Renal pelvis (tissue), 12 donors: ENCODE measurements at places on chromosomes 12 and 14. TPM values are rescaled to one million over a fixed set of nuclear protein-coding genes. Genes with fewer than 3 reads are reported as not detected.

Gene TMEM253
- 1.3 TPM for polyA plus RNA-seq

Gene TAS2R30
- polyA plus RNA-seq = 0.16 TPM

Gene EPYC
- polyA plus RNA-seq = not detected

Gene SLC41A2
- 6.1 TPM for polyA plus RNA-seq

DNA sequence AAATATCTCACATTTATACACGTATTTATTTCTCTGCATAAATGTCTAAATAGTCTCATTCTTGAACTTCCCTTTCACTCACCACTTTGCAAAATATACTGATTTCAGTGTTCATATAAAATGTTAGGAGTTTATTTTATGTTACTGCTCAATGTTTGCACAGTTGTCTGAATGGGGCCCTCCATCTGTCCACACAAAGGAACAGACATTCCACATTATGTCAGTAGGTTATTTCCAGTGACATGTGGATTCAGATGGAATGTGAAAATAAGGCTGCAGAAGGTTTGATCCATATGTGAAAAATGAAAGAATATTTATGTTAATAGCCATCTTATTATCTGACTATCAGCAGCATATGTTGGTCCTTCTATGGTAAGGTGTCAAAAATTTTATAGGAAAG lies 994.4 kb upstream of the SEL1L start:
- DNase-seq = no peak
